SJCRH30 (cell line): ENCODE measurements at places on chromosomes 2 and 18. TPM values are rescaled to one million over a fixed set of nuclear protein-coding genes. Genes with fewer than 3 reads are reported as not detected.

The GAREM1 gene
- total RNA-seq: 5.1 and 5.4 TPM in 2 replicates

The CYP27C1 gene
- total RNA-seq: 0.30 and 0.35 TPM in 2 replicates

The B4GALT6 gene
- total RNA-seq: 1.2 and 1.6 TPM in 2 replicates

The CPO gene
- total RNA-seq: not detected in 2 replicates

GRCh38 chr18:27113358-27113757, 71.8 kb downstream of the CHST9 start:
- no peak overlapping the region for H3K27ac ChIP-seq
- no peak overlapping the region for H3K4me3 ChIP-seq
- H3K36me3 ChIP-seq: no peaks in the 10 kb centered on the region

DNA sequence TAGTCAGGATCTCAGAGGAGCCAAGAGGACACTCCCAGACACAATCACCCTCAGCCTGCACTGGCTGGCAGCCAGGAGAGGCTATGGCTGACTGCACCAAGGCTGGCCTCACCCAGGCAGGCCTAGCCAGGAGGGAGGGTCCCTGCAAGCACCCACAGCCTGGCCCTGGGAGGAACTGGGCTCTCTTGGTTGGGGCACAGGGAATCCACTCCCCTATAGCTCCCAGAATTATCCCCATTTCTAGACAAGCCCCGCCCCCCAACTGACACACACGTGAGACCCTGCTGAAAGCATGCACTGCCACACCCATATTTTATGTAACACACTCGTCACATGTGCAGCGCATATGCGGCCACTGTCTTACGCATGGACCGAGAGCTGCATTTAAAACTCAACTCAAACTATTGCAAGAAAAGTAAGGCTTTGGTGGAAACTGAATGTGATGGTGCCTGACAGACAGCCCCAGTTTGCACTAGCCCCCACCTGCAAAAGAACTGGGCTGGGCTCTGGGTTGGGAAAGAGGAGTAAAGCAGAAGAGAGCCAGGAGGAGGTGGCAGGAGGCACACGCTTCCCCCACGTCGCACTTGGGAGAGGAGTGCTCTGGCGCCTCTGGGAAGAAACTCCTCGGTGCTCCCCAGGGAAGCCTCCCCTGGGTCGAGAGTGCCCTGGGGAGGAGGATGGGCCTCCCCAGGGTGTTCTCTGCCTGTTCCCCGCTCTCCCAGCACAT, 28.9 kb upstream of the ARHGEF4 start:
- no peaks in the 10 kb centered on the region for H3K36me3 ChIP-seq
- H3K27me3 ChIP-seq: no peaks in the 10 kb centered on the region
- DNase-seq: no peak
- H3K4me3 ChIP-seq: no peak overlapping the region
- no peaks in the 10 kb centered on the region for H3K4me1 ChIP-seq
- no peak overlapping the region for H3K27ac ChIP-seq

GRCh38 chr18:3585656-3586509, 135.9 kb downstream of the TGIF1 start:
- no peak overlapping the region for H3K27ac ChIP-seq
- H3K4me1 ChIP-seq: no peaks in the 10 kb centered on the region
- no peak overlapping the region for H3K4me3 ChIP-seq
